ENCODE measurements at places on chromosomes 13 and 19.

GRCh38 chr13:19169496-19169895, 12.1 kb downstream of the TUBA3C start:
- DNase-seq = no peak

DNA sequence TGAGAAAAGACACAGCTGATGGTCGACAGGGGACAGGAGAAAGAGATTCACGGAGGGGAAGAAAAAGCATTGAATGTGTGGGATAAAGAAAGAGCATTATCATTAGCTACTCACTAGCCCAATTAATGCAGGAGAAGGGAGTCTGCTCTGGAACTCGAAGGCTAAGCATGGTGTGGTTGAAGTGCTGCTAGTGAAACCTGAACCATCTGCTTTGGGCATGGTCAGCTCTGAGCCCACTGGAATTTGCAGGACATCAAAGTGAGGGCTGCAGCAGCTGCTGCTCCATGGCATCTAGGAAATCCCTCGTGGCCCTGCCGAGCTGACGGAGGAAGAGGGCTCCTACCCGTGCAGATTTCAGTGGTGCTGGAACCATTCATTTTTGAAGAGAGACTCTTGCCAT, 320.3 kb downstream of the ATP8A2 start:
- DNase-seq = no peak

GRCh38 chr13:79642596-79642995, 161.6 kb downstream of the NDFIP2 start:
- no peak for DNase-seq

- DNase-seq = no peak
These were observed 3.1 kb upstream of the GJB2 start for GRCh38 chr13:20195801-20196200.

DNA sequence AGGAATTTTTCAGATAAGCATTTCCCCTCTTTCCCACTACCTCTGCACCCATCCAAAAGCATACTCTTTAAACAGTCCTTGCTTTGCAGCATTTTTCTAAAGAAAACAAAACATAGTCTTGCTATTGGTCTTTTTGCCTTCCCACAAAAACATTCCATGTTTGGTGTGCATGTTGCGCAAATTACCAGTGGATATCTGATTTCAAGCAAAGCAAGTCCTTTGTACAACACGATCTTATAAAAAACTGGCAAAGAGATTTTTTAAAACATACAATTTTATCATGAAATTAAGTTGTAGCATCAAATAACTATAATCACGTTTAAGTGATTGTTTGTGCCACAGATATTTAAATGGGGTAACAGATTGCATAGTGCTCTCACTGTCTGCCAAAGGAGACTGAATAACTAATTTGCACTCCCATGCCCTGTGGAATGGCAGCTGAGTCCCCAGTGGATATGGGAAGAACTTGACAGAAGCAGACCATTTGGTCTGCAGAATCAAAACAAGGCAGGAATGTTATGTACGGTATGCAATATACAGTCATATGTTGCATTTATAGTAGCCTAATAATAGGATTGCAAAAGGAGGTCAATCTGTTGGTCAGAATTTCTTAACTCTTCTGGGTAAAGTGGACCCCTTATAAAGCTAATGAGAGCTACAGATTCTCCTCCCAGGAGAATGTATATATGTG, 285.7 kb downstream of the TBC1D4 start:
- no peak for DNase-seq

DNA sequence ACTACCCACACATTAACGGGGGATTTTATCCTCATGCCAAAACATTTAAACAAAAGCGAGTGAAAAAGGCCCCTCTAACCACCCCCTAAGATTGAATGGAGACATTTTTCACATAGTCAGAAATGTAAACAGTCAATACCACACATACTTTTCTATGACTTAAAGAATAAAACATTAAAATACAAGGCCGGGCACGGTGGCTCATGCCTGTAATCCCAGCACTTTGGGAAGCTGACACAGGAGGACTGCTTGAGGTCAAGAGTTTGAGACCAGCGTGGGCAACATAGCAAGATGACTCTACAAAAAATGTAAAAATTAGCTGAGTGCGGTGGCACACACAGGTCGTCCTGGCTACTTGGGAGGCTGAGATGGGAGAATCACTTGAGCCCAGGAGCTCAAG, 47.3 kb downstream of the MPHOSPH8 start:
- no peak for DNase-seq

- DNase-seq = no peak
These were observed 98.2 kb downstream of the ZNF429 start for GRCh38 chr19:21603431-21604231.

DNA sequence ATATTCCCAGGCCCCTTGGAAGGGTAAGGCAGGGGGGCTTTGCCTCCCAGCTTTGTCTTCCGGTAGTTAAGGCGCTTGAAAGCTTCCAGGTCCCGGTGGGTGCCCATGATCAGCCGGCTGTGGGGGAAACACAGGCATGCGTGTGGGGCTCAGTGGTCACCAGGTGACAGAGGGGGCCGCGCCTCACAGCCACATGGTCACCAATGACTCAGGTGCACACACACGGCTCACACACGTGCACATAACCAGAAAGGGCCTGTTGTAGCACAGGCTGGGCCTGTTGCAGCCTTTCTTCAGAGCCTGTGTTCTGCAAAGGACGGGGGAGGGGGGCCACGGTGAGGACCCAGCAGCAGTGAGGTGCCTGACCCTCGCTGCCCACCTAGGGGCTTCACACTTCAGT, 5.9 kb downstream of the NANOS3 start:
- no peak for DNase-seq

DNA sequence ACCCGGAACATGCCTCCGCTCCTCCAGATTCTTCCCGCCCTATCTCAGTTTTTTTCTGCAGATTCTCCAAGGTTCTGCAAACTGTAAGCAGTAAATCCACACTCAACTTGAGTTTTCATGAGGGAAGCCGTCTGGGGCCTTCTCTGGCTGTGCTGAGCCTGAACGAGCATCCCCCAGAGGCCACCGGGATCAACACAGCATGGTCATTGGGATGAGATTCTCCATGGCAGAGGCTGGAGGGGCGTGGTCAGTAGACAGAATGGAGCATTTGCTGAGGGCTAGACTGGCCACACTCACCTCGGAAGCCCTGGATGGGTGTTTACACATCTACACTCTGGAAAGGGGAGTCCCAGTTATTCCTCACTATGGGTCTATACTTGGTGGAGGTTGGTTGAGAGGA, 2.3 kb upstream of the LILRA4 start:
- no peak for DNase-seq

GRCh38 chr13:35014606-35015213, 72.6 kb downstream of the NBEA start:
- DNase-seq = no peak

GRCh38 chr19:16202320-16203255, 4.9 kb downstream of the AP1M1 start:
- DNase-seq = no peak

- DNase-seq = no peak
These were observed 94.1 kb upstream of the UFM1 start for GRCh38 chr13:38255600-38255999.

DNA sequence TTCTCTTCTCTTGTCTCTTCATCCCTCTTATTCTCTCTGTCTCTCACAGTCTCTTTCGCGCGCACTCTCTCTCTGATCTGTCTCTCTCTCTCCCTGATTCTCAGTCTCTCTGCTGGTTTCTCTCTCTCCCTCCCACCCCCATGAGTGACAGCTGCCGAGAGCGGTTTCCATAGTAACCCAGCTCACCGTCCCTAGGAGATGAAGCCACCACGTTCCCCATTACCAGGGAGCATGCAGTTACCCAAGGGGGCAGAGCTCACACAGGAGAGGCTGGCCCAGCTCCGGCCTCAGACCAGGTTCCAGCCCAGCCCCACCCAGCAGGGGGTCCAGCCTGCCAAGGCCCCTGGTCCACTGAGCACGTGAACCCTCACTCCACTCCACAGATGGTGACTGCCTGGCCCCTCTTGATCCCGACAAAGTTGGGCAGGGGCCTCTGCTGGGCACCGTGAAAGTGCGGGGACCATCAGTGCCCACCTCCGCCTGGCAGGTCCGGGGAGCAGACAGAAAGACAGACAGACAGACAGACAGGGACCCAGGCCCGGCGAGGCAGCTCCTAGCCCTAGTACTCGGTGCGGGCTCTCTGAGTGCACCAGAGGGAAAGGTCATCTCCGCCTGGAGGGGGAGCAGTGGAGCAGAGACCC, 50.6 kb downstream of the CELF5 start:
- peak; percentile 68 for DNase-seq

Data from activated effector memory CD4-positive, alpha-beta T cell treated with anti-CD3 and anti-CD28 coated beads, Interleukin-2, amount 50 U/mL, for 16 hours (primary cell).